ENCODE measurements at places on chromosomes 13 and 19.

DNA sequence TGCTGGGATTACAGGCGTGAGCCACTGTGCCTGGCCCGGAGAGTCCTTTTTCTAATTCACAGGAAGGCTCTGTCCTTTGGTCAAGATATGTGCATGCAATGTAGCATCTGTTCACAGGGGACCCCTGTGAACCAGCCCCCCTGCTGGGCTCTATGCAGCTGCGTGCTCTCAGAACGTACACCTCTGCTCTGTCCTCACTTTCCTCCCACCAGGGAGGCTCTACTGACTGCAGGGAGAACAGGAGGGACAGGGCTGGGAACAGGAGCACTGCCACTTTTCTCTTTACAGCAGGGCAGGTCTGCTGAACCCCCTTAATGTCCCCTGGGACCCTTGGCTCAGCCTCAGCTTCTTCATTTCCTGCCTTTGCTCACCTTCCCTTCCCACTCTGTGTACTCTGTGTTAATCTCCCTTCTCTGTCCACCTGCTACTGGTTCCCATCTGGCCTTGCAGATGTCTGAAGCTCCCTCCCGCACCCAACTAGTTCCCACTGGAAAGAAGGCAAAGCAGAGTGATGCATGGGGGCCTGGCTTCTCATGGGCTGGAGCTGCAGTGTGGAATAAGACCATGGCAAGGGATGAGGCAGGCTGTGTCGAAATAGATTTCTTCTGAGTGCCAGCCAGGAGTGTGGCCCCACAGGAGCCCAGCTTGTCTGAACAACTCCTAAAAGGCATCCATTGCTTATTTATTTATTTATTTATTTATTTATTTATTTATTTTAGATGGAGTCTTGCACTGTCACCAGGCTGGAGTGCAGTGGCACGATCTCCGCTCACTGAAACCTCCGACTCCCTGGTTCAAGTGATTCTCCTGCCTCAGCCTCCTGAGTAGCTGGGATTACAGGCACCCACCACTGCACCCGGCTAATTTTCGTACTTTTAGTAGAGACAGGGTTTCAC is 7.2 kb downstream of the ADGRE2 start:
- no peak for DNase-seq

GRCh38 chr13:56720841-56721240 is 419.9 kb upstream of the PRR20A start:
- no peak for DNase-seq

DNA sequence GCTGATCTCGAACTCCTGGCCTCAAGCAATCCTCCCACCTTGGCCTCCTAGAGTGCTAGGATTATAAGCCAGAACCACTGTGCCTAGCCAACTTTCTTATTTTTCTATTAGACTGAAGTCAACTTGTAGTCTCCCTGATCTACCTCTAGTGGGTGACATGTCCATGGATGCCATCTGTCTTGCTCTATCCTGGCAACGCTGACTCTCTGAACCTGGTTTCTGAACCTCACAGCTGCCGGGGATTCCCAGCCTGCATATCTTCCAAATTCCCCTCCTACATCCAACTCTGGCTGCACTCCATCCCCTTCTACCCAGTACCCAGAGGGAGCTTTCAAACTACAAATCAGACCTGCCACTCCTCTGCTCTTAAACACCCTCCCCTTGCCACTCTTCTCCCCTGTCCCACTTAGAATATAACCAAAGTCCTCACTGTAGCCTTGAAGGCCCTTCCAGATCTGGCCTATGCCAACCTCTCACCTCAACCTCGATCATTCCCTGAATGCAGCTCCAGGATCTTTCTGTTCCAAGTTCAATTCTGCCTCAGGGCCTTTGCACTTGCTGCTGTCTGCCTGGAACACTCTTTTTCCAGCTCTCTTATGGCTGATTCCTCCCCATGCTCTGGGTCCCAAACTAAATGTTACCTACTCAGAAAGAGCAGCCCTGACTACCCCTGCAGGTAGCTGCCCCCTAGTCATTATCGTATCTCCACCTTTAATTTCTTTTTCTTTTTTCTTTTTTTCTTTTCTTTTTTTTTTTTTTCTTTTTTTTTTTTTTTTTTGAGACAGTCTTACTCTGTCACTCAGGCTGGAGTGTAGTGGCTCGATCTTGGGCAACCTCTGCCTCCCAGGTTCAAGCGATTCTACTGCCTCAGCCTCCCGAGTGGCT is 2.2 kb downstream of the CLIP3 start:
- peak; percentile 4 for DNase-seq

- DNase-seq = no peak
Measured at GRCh38 chr13:25727250-25727649, 324.6 kb downstream of the SHISA2 start.

GRCh38 chr19:34172661-34173192 is 423 bp downstream of the LSM14A start:
- DNase-seq = peak; percentile 26

DNA sequence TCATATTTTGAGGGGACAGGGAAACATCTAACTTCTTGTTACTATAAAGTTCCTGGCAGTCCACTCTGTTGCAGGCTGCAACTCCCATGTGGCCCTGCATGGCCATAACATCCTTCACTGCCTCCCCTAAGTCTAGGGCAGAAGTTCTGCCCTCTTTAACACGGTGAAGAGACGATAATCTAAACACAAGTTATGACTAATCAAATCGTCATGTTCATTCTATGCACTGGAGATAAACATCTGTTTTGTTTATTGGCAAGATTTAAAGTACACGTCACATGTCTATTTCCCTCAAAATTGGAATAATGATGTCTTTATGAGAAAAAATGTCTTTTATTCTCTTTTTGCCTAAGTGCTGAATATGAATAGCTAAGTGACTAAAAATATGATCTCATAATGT is 1629.4 kb downstream of the PCDH9 start:
- no peak for DNase-seq

- DNase-seq = peak; percentile 75
Measured at GRCh38 chr13:26022538-26023292, 29.1 kb downstream of the SHISA2 start.

DNA sequence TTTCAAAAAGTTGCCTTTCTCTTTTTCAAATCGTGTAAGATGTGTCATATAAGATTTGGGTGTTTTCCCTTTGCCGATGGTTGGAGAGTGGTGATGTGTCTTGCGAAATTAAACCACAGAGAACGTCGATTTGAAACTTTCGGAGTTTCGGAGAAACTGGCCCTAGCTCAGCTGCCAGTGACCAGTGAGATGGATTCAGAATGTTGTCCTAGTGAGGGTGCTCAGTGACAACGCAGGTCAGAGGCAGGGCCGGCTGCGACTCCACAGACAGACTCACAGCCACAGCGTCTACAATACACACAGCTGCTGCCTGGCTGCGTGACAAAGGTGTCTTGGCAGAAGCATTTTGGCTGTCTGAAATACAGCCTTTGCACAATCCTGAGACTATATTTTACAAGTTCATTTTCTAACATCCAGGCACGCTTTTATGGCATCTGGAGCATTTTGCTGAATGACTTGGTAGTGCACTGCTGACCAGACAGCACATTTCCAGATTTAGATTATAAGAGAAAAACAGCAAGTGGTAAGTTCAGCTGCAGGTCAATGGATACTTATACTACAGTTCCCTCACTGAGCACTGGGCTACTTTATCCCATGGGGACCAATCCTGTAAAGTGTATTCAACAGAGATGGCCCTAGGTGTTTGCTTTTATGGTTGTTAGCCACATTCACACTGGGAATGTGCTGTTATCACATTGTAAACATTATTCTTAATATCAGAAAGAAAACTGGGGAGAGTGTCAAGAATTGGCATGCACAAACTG is 207.5 kb downstream of the KCNRG start:
- peak; percentile 76 for DNase-seq

- no peak for DNase-seq
Measured at GRCh38 chr13:83204886-83205285, 677.4 kb downstream of the SLITRK1 start.

All from RPMI8226 (cell line).